ENCODE measurements at places on chromosomes 12 and 14.

GRCh38 chr14:54001189-54001878, 44.7 kb upstream of the BMP4 start:
- DNase-seq = no peak

DNA sequence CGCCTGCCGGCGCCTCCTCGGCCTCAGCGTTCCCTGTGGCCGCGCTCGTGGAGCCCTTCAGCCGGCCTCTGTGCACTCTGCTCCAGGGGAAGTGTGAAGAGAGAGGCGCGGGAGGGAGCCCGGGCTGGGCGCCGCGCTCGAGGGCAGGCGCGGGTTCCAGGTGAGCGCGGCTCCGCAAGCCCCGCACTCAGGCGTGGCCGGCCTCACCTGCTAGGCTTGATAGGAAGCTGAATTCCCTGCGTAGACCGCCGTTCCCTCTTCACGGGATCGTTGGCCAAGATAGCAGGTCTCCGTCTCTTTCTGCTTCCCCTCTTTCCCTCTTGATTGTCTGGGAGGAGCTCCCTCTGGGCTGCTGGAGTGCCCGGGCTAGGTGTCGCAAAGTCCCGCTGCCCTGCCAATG, 89.7 kb downstream of the ASCL4 start:
- no peak for DNase-seq

GRCh38 chr12:96064271-96064670, 28.9 kb upstream of the LTA4H start:
- DNase-seq = no peak

DNA sequence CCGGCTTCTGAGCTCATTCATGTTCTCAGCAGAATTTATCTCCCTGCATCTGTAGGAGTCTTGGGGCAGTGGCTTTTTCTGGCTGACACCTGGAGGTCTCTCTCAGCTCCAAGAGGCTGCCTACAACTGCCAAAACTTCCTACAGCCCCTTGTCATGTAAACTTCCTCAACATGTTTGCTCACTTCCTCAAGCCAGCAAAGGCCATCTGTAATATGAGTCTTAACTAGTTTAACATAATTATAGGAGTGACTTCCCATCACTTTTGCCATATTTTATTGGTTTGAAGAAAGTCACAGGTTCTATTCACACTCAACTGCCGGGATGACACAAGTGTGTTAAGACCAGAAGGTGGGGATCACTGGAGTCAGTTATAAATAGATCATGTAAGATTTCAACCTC, 194.0 kb downstream of the VRK1 start:
- DNase-seq = no peak

- no peak for DNase-seq
Observed at GRCh38 chr12:4555804-4556203, 6.2 kb upstream of the DYRK4 start.

DNA sequence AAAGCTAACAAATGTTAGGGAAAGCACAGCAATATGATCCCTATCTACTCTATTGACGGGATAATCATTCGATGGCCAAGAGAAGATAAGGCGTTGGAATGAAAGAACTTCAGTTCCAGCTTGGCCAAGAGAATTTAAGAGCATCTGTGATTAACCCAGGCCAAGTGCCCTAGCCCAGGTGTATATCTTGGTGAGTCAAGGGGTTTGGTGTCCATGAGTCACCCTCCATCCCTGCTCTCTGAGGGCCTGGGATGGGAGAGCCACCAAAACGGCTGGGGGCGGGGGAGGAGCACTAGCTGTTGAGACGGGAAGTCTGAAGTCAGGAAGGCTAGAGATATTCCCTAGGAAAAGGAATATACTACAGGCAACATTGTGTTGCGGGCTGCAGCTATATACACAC, 13.0 kb downstream of the TBPL2 start:
- no peak for DNase-seq

DNA sequence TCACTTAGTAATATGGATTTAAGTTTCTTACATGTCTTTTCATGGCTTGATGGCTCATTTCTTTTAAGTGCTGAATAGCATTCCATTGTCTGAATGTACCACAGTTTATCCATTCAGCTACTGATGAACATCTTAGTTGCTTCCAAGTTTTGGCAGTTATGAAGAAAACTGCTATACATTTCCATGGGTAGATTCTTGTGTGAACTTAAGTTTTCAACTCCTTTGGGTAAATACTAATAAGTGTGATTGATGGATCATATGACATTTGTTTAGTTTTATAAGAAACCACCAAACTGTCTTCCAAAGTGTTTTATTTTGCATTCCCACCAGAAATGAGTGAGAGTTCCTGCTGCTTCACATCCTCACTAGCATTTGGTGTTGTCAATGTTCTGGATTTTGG, 119.2 kb downstream of the NAV3 start:
- DNase-seq = no peak

GRCh38 chr14:102779084-102779462, 1.8 kb downstream of the TRAF3 start:
- DNase-seq = no peak

DNA sequence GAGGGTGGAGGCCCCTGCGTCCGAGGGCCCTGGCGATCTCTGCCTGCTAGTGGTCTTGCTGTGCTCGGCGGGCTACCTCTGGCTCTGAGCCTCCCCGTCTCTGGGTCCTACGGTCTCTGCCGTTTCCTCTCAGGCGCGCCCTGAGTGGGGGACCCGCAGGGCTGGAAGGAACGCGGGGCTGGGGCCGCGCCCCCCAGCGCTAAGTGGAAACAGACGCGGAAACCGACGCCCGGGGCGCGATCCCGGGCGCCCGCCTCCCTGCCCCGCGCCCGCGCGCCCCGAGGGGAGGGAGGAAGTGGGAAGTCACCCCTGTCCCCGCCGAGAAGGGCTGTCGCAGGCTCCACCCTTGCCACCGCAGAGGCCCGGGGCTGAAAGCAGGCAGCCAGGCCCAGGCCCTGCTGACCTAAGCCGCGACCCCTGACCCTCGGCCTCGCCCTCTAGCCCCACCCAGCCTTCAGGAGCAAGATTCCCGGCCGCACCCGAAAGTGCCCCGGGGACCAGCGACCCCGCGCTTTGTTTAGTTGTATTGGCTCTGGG, 831 bp downstream of the CRIP1 start:
- no peak for DNase-seq

- DNase-seq = no peak
Observed at GRCh38 chr14:64060199-64060545, 207.4 kb downstream of the SYNE2 start.

GRCh38 chr12:47376927-47377326, 297.2 kb upstream of the AMIGO2 start:
- no peak for DNase-seq

DNA sequence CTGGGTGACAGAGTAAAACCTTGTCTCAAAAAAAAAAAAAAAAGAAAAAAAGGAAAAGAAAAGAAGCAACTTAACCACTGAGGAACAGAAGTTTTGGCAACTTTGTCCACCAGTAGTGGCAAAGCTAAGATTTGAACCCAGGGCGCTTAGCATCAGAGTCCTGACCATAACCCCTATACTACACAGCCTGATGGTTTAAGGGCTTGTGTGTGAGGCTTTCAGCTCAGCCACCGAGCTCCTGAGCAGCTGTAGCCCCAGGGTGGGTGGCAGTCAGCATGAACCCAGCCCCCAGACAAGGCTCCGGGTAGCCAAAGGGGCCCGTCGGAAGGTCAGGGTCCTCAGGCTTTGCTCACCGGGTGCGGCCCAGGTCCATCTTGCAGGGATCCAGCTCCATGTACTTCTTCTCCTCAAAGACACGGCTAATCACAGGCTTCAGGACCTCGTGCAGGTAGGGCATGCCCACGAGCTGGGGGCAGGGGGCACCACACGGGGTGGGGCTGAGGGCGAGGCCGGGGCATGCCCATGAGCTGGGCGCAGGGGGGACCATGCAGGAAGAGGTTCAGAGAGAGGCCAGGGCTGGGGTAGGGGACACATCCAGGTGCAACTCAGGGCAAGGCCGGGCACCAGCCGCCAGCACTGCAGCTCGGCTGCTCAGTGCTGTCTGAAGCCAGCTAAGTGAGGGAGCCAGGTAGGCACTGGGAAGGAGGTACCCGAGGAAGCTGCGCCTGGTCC, 20.9 kb downstream of the RASAL1 start:
- DNase-seq = no peak

GRCh38 chr14:24943024-24943423, 106.9 kb downstream of the STXBP6 start:
- no peak for DNase-seq

DNA sequence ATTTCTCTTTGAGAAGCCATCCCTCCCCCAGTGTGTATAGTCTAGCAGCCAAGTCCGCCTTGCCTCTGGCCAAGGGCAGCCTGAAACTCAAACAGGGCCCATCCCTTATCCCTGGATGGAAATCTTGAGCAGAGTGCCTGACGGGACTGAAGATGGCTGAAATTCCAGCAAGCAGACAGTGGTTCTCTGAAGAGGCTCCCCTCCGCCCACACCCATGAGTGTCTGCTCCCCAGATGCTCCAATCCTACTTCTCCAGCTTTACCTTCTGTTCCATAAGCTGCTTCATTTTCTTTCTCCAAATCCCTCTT, 396.2 kb downstream of the NUAK1 start:
- no peak for DNase-seq

DNA sequence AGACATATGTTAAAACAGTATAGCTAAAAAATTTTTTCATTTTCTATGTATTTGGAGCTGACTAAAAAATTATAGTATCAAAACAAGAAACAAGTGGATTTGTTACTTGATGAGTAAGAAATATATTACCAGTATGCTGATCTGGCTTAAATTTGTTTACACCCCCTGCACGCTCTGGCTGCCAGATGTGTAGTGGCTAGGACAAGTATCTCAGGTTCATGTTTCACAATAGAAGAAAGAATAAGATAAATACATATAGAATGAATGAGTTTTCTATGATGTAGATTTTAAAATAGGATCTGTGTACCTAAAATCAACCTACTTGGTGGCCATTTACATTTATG, 13.1 kb downstream of the NAA30 start:
- DNase-seq = no peak

GRCh38 chr14:100066962-100067361, 1.7 kb downstream of the EVL start:
- no peak for DNase-seq

GRCh38 chr12:124418791-124419190, 123.9 kb downstream of the RFLNA start:
- no peak for DNase-seq

GRCh38 chr12:88996200-88996788, 356.0 kb downstream of the DUSP6 start:
- no peak for DNase-seq

DNA sequence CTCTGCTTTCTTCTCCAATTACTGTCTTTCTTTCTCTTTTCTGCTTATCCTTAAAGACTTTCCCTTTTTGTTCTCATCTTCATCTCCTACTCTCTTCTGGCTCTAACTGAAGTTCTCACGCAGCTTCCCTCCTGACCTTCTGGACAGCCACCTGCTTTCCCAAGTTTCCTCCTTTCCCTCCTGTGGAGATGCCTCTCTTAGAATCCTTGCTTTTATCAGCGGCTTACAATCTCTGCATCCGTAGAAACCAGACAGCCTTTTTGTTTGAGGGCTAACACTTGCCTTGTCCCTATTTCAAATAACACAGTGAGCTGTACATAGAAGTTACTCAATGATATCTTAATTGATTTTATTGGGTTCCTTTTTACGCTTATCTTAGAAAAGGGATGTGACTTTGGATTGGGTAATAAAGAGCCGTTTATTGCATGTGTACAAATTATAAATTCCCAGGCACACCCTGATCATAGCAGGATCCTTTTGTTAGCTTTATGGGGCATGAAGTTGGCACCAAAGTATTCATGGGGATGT, 2.1 kb upstream of the LGALS3 start:
- DNase-seq = no peak

DNA sequence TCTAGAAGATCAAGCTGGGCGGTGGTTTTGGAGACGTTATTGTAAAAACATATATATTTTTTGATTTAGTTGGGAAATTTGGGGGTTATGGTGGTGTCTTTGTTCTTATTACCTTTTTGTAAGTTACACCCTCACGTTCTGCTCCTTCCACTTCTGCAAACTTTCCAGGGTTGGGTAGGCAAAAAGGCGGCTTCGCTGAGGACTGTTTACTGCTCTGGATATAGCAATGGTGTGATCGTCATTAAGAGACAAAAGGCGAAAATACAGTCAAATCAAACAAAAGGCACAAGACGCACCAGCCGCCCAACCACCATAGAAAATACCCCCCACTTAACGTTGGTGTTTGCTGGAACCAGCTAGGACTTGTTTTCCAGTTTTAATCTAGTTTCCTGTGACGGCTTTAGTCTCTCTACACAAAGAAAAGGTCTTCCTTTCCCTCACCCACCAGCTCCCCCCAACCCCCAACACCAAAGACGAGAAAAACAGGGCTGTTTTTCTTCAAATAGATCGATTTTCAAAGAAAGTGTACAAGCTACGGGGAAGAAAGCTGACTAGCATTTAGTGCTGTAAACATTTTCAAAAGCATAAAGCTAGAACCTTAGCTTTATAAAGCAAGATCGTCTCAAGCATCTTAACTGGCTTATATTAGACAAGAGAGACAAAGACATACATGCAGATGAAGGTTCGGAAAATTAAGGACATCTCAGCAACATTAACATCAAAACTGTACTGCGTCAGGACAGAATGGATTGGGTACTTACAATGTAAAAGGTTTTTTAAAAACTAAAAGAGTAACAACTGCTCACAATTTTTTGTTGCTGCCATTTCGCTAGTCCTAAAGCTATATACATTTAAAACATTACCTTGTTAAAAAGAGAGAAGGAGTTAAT, 2.0 kb upstream of the SETD1B start:
- no peak for DNase-seq

- DNase-seq = no peak
Observed at GRCh38 chr14:63361790-63362189, 43.1 kb upstream of the GPHB5 start.

GRCh38 chr12:58640314-58640713, 280.0 kb downstream of the LRIG3 start:
- no peak for DNase-seq

GRCh38 chr12:108783446-108783845, 52.1 kb upstream of the CORO1C start:
- no peak for DNase-seq

DNA sequence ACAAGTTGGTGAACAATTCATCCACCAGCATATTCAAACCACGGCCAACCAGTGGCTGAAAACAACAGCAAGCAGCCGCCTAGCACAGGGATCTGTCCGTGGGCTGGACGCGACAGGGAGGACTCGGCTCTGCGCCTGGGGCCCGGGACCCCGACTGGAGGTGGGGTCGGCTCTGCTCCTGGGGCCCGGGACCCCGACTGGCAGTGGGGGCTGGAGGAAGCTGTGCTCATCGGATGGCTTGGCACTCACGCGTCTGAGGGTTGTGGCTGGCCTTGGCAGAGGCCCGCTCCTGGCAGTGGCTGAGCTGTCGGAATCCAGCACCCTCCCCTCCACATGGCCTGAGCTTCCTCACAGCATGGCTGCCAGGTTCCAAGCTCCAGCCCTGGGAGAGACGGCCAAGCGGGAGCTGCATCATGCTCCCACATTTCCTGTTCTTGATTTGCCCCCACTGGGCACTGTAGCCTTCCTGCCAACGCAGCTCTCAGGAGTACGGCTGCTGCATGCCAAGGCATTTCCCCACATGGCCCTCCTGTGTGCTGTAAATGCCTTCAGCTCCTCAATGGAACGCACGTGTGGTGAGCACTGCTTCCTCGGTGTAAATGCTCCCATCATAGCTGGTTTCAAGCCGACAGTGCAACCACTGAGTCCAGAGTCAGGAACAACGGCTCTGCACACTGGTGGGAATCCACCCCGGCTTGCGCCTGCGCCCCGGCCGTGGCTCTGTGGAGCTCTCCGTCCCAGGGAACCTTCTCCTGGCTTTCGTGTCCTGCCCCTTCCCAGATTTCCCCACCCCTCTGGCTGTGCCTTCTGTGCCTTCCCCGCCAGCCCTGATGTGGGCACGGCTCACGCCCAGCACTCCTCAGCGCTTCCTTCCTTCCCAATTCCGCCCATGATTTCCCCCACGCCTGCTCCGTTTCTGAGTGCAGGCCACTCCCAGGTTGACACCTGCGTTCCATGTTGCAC, 7.3 kb upstream of the GALNT9 start:
- no peak for DNase-seq
